ENCODE measurements at places on chromosomes 6 and 20. TPM values are rescaled to one million over a fixed set of nuclear protein-coding genes. Genes with fewer than 3 reads are reported as not detected.

Gene SLC22A16
- not detected for total RNA-seq

Gene HLA-DRB1
- 630 TPM for total RNA-seq

Gene ADGB
- not detected for total RNA-seq

Gene KDM1B
- 19.6 TPM for total RNA-seq

- no peaks in the 10 kb centered on the region for H3K36me3 ChIP-seq
- no peak for DNase-seq
- H3K4me3 ChIP-seq = no peak overlapping the region
- H3K27me3 ChIP-seq = no peaks in the 10 kb centered on the region
Observed at GRCh38 chr20:7432612-7433011, 507.6 kb downstream of the HAO1 start.

- no peaks in the 10 kb centered on the region for H3K36me3 ChIP-seq
- no peak for DNase-seq
- H3K4me1 ChIP-seq = no peaks in the 10 kb centered on the region
Observed at GRCh38 chr6:152573762-152574161, 63.4 kb downstream of the SYNE1 start.

Gene UBD
- total RNA-seq = not detected

DNA sequence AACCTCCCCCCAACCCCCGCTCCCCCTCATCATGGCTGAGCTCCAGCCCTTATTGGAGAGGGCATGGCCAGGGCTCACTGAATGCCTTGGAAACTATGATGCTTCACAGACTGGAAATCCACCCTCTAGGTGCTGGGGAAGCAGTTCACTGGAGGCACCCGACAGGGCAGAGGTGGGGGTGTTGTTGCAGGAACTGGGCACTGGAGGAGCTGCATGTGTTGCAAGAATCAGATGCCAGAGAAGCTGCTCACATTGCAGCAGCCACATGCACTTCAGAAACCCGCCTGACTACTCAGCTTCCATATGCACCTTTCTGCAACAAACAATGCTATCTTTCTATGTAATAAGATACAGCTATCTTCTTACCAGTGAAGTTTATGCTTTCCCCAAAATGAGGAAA, 7.9 kb upstream of the TBPL1 start:
- DNase-seq = no peak
- no peak overlapping the region for H3K27ac ChIP-seq
- no peak overlapping the region for H3K4me3 ChIP-seq
- no peaks in the 10 kb centered on the region for H3K4me1 ChIP-seq
- H3K27me3 ChIP-seq = peaks cover 11% of the 10 kb centered on the region
- no peaks in the 10 kb centered on the region for H3K36me3 ChIP-seq

GRCh38 chr6:170178561-170179477, 112.1 kb downstream of the DLL1 start:
- H3K4me1 ChIP-seq = no peaks in the 10 kb centered on the region
- H3K36me3 ChIP-seq = no peaks in the 10 kb centered on the region
- H3K27ac ChIP-seq = no peak overlapping the region
- DNase-seq = no peak
- H3K4me3 ChIP-seq = no peak overlapping the region
- no peaks in the 10 kb centered on the region for H3K27me3 ChIP-seq

DNA sequence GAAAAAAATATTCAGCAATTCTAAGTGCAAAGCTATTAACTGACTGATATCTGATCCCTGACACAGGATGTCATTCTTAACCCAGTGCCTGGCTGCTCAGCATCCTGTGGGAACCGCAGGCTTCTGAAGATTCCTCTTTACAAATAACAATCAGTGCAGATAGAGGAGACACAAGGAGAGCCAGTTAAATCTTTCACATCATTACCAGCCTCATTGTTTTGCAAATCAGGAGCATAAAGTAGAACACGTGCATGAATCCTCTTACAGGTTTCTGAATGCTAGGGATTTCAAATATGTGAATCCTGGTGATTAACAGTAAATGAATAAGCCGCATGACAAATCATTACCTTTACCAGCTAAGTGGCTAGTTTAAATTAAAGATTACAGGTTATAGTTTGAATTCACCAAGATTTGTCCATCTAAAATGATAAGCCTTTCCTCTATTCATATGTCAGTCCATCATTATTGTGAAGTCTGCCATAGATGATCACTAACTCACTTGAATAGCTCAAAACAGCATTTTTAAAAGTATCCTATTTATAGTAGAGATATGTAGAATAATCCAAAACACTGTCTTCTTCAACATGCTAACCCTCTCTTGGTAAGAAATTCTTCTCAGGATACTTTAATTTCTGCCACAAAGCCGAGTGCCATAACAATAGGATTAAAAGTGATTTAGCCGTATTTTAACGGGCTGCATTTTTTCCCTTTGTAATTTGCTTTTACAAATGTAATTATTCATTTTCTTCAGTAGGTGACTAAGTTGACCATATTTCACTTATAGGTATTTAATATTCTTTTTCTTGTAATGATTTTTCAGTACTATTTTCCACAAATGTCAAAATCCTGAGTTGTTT, 367.3 kb upstream of the EPHA7 start:
- H3K4me3 ChIP-seq = no peak overlapping the region
- no peaks in the 10 kb centered on the region for H3K27me3 ChIP-seq
- no peak for DNase-seq
- H3K27ac ChIP-seq = no peak overlapping the region

DNA sequence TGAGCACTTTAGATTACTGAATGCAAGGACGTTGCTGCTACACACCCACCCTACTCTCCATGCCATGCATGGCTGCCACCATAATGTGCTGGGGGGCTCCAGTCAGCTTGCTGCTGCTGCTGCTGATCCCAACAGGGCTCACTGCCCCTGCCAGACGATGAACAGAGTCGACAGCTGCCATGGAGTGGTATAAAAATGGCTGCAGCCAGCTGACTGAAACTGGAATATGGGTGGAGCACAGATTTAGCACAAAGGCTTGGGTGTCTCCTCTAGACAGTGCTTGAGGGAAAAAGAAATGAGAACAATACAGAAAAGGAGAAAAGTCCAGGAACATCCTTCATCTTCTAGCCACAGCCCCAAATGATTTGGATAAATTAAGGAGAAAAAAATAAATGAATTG, 150.7 kb downstream of the PDSS2 start:
- no peak for DNase-seq
- no peaks in the 10 kb centered on the region for H3K4me1 ChIP-seq
- no peaks in the 10 kb centered on the region for H3K27me3 ChIP-seq
- no peak overlapping the region for H3K27ac ChIP-seq
- peaks cover 6% of the 10 kb centered on the region for H3K36me3 ChIP-seq
- H3K4me3 ChIP-seq = no peak overlapping the region

Gene TGM2
- total RNA-seq = 20.8 TPM

DNA sequence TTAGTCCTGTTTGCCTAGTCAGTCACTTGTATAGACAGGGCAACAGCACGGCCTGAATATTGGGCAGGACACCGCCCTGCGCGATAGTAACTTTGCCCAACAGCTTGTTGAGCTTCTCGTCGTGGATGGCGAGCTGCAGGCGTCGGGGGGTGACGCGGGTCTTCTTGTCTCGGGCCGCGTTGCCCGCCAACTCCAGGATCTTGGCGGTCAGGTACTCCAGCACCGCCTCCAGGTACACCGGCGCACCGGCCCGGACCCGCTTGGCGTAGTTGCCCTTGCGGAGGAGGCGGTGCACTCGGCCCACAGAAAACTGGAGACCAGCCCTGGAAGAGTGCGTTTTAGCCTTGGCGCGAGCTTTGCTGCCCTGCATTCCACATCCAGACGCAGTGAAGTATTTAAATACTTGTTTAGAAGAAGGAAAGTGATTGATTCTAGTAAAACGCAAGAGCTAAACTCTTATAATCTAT, 92.8 kb upstream of the BTN3A2 start:
- DNase-seq = peak; percentile 65
- H3K4me3 ChIP-seq = no peak overlapping the region
- peaks cover 24% of the 10 kb centered on the region for H3K4me1 ChIP-seq
- no peaks in the 10 kb centered on the region for H3K27me3 ChIP-seq
- no peaks in the 10 kb centered on the region for H3K36me3 ChIP-seq
- H3K27ac ChIP-seq = no peak overlapping the region

DNA sequence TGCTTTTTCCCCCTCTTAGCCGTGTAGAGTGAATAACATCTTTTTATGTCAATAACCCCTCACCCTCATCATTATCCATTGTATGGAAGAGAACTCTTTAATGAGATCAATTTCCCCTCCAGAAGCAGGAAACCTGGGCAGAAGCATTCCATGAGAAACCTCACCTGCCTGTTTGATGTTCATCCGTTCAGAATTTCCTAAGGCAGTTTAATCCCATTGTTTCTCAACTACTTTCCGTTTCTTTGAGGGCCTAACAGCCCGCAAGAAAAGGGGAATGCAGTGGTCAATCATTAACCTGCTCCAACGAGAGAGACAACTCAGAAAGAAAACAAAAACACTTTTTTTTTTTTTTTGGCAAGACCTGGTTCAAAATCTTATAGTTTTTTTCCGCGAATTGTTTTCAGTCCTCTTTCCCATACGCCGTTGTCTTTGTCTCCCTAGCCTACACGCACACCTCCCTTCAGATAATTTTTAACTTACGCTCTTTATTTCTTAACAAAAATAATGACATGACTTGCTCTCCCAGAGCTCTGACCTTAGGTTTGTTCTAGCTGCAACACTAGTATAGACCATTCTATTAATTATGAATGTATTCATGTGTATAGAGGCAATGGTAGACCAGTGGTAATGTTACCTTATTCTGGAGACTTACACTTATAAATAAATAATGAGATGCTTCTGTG, 25.6 kb upstream of the ID4 start:
- no peak overlapping the region for H3K4me3 ChIP-seq
- peaks cover 3% of the 10 kb centered on the region for H3K27me3 ChIP-seq
- H3K4me1 ChIP-seq = no peaks in the 10 kb centered on the region
- DNase-seq = no peak
- H3K36me3 ChIP-seq = no peaks in the 10 kb centered on the region

GRCh38 chr20:52076164-52076563, 115.4 kb downstream of the ZFP64 start:
- no peaks in the 10 kb centered on the region for H3K4me1 ChIP-seq
- H3K27ac ChIP-seq = no peak overlapping the region
- H3K27me3 ChIP-seq = no peaks in the 10 kb centered on the region
- DNase-seq = no peak
- no peak overlapping the region for H3K4me3 ChIP-seq

DNA sequence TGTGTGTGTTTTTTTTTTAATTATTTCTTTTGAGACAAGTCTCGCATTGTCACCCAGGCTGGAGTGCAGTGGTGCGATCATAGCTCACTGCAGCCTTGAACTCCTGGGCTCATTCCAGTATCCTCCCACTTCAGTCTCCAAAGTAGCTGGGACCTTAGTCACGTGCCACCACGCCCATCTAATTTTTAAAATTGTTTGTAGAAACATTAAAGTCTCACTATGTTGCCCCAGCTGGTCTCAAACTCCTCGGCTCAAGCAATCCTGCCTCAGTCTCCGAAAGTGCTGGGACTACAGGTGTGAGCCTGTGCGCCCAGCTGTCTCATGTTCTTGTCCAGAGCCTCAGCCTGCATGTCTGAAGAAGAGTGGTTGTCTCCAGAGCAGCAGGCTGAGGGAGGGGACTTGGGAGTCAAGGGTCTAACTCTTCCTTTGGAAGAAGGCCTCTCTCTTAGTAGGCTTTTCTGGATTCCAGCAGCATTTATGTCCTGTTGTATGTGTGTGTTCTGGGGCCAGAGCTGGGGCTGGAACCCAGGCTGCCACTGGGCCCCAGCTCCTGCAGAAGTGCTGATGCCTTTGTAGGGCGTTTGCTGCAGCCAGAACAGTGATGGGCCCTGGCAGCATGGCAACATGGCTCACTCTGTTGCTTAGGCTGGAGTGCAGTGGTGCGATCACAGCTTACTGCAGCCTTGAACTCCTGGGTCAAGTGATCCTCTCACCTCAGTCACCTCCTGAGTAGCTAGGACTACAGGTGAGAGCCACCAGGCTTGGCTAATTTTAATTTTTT, 5.4 kb downstream of the DNMT3B start:
- H3K36me3 ChIP-seq = peaks cover 1% of the 10 kb centered on the region
- H3K4me1 ChIP-seq = peaks cover 10% of the 10 kb centered on the region
- peaks cover 2% of the 10 kb centered on the region for H3K27me3 ChIP-seq
- H3K4me3 ChIP-seq = no peak overlapping the region
- no peak overlapping the region for H3K27ac ChIP-seq

Gene OVOL2
- not detected for total RNA-seq

Gene DOK5
- total RNA-seq = not detected

Gene LAMA4
- total RNA-seq = not detected

DNA sequence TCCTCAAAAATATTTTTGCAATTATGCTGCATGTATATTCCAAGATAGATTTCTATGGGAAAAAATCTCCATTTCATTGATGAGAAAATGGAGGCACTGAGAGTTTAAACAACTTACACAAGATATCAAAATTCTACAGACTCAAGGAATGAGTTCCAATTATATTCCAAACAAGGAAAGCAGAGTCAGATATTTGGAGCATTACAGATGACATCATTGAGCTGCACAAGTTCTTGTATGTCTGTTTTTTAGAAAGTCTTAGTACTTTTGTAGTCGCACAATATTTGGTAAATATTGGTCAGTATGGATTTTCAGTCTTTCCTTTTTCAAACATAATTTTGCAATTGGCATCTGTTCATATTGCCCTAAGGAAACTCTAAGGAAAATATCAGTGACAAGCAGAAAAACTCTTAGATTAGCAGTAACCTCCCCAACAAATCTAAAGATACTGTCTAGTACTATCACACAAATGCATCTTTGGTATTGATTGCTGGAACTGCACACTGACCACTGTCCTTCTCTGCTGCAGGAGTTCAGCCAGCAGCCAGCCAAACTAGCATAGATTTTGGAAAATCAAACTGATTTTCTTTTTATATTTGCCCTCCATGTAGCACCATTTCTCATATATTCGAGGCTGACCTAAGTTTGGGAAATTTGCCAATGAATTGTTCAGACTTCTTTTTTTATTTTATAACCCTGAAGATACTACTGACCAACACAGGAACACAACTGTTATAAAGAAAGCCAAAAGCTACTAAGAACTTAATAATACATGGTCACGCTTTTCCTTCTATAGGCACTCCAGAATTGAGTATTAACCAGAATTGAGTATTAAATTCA, 51.7 kb upstream of the TBX18 start:
- H3K36me3 ChIP-seq = no peaks in the 10 kb centered on the region
- H3K27ac ChIP-seq = no peak overlapping the region
- H3K27me3 ChIP-seq = no peaks in the 10 kb centered on the region
- DNase-seq = no peak
- H3K4me3 ChIP-seq = no peak overlapping the region

DNA sequence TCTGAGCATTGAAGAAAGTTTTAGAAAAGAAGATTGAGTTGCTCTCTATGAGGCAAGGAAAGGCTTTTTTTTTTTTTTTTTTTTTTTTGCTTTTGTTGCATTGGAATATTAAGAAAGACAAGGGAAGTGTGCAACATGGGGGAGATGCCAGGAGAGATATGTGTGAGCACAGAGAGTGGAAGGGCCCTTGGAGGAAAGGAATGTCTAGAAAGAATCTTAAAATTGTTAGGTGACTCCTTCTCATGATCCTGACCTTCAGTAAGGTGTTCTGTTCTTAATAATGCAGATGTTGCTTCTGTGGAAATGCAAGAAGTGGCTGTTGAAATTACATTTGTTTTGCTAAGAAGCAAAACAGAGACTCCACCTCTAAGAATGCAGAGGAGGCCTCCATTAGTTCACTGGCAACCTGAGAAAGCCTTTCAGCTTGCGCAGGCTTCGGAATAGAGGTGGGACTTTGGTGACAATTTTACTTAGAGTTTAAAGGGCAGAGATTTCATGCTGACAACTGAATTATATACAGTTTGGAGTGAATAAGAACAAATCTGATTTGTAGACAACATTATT, 118.0 kb upstream of the ASCC3 start:
- no peak overlapping the region for H3K27ac ChIP-seq
- no peak for DNase-seq
- peaks cover 3% of the 10 kb centered on the region for H3K27me3 ChIP-seq
- H3K4me1 ChIP-seq = no peaks in the 10 kb centered on the region
- H3K4me3 ChIP-seq = no peak overlapping the region

GRCh38 chr6:26045065-26045927, 41.9 kb upstream of the HFE start:
- H3K36me3 ChIP-seq = peaks cover 6% of the 10 kb centered on the region
- peak; percentile 51 for DNase-seq
- no peaks in the 10 kb centered on the region for H3K27me3 ChIP-seq
- peak overlapping the region; percentile 91 for H3K4me3 ChIP-seq

Gene APOM
- total RNA-seq = 2.4 TPM
